ENCODE measurements at places on chromosomes 4 and X.

DNA sequence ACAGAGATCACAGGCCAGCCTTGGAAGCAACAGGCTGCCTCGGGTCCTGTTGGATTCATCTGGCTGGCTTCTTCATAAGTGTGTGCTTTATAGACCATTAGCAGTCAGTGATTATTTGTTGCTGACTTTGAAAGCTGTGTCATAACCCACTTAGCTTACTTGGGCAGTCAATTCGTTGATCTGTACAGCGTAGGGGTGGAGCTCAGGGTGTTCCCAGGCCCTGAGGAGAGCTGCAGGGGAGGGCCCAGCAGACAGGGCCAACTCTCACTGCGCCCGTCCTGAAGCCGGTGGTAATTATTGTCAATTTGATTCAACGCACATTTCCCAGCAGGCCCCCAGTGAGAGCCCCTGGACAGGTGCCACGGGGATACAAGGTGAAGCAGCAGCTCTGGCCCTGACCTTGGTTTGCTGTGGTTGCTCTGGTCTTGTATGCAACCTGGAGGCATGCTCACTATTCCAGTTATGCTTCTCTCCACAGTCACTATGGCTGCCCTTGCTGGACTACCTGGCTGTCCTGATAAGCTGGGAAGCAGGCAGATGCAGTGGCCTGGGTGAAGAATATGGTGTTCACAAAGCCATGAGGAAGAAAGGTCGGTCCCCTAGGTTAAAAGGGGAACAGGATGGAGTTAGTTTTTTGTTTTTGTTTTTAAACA is 40.1 kb upstream of the HMGB3 start:
- no peak for DNase-seq

DNA sequence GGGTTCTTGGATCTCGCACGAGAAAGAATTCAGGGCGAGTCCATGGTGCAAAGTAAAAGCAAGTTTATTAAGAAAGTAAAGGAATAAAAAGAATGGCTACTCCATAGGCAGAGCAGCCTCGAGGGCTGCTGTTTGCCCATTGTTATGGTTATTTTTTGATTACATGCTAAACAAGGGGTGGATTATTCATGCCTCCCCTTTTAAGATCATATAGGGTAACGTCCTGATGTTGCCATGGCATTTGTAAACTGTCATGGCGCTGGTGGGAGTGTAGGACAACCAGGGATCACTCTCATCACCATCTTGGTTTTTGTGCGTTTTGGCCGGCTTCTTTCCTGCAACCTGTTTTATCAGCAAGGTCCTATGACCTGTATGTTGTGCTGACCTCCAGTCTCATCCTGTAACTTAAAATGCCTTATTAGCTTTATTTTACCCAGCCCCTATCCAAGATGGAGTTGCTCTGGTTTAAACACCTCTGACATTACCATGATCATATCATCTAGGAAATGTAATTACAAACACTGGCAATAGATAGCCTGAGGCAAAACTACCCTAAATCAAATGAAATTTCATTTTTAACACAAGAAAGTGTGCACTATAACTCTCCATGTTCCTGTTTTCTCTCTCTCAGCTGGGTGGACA is 94.3 kb upstream of the ATXN3L start:
- no peak for DNase-seq

GRCh38 chrX:146056511-146057081 is 239.0 kb downstream of the SLITRK2 start:
- no peak for DNase-seq

GRCh38 chrX:132059973-132060540 is 37.0 kb downstream of the STK26 start:
- DNase-seq = no peak

- no peak for DNase-seq
Measured at GRCh38 chrX:31715675-31716074, 643.8 kb upstream of the FTHL17 start.

GRCh38 chr4:162682651-162683050 is 484.0 kb downstream of the NAF1 start:
- DNase-seq = no peak

- no peak for DNase-seq
Measured at GRCh38 chrX:17547658-17548057, 172.7 kb downstream of the NHS start.
